ENCODE measurements at places on chromosomes 5 and 9.
A peak's percentile ranks its signal among the peaks of the same experiment; 100 is the strongest.

- peak; percentile 95 for DNase-seq
These were observed 111.9 kb downstream of the NR6A1 start for GRCh38 chr9:124659099-124659659.

GRCh38 chr5:9670371-9670770 lies 40.2 kb upstream of the TAS2R1 start:
- DNase-seq = no peak

- DNase-seq = no peak
These were observed 4.5 kb downstream of the BRD9 start for GRCh38 chr5:887947-888637.

DNA sequence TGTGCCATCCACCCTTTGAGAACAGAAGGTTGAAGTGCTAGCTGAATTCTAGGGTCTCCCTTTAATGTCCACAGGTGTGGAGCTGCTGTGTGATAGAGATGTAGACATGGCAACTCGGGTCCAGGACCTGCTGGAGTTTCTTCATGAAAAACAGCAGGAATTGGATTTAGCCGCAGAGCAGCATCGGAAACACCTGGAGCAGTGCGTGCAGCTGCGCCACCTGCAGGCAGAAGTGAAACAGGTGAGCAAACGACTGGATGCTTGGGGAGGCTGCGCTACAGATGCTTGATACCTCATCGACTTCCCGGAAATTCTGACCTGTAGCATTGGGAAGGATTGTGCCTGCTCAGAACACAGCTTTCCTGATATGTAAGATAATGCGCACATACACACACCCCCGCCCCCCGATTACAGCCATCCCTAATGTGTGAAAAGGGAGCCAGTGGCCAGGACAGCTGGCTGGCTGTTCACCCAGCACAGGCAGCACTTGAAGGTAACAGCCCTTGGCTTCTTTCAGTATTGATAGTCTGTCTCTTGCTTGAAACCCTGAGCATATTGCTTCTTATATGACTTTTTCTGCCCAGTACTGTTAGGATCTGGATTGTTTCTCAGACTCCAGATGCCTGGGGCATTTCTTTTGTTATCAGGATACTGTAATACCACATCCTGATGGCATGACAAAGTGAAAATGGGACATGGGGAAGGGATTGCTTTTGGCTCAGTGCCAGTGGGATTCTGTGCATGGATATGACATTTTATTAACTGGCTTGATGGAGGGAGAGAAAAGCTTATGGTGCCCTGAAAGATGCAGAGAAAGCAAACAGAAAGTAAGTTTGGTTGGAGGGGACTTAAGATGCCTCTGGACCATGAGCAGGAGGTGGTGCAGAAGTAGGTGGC lies 216.8 kb upstream of the OTULINL start:
- DNase-seq = peak; percentile 37

DNA sequence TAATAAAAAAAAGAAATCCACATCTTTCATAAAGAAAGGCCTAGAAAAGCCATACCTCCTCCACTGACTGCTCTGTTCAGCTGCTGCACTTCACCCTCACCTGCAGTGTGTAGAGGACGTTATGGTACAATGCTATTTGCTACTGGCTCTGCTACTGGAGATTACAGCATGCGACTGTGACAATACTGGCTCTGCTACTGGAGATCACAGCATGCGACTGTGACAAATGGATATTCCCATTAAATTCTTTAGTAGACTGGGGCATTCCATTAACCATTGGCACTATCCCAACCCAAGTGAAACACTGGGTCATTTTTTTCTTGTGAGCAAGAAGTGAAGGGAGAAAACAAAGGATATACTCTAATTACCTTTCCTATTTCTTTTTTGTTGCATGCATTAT lies 1063.5 kb upstream of the DMAC1 start:
- no peak for DNase-seq

DNA sequence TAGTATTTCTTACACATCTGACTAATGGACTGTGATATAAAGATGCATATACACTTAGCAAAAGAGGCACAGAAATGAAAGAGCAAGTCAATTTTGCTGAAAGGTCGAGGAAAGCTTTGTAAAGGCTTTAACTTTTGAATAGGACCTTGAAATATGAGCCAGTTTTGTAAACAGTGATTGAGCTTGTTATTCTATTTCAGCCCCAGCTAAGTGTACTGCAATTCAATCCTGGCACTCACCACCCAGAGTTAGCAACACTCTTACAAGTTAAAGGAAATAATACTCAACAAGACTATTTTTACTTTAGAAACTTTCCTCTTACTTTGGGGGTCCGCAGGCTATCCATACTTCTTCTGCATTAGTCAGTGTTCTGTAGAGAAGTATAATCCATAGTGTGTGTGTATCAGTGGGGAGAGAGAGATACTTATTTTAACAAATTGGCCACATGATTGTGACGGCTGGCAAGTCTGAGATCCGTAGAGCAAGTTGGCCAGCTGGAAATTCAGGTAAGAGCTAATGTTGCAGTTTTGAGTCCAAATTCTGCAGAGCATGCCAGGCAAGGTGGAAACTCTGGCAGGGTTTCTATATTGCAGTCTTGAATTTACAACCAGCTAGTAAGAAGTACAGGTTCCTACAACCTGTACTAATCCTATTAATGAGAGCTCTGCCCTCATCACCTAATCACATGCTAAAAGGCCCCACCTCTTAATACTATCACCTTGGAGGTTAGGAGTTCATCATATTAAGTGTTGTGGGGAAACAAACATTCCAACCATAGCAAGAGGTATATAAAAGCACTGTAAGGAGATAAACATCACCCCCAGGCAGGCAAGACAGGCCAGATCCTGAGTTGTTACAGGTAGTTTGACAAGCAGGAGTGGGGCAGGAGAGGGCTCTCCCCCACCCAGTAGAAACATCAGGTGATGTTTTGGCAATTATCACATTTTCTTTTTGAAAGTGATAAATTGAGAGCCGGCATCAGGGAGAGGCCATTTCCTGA lies 33.6 kb downstream of the IL7R start:
- DNase-seq = no peak

DNA sequence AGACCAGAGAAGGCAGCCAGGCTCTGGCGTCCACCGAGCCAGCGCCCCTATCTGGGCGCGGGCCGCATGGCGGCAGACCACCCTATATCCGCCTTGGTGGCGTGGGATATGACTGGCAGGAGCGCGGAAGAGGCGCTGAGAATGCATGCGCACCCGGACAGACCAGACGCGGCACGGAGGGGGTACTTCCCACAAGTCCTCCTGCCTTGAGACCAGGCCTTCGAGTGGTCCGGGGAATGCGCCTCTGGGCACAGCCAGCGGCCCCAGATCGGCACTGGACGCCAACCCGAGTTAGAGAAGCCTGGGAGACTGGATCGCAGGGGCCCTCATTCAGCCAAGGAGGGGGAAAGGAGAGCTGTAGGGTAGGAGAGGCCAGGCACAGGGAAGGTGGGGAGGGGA lies 2.5 kb upstream of the LMX1B start:
- no peak for DNase-seq

GRCh38 chr9:104866191-104866590 lies 61.8 kb downstream of the ABCA1 start:
- DNase-seq = peak; percentile 22

DNA sequence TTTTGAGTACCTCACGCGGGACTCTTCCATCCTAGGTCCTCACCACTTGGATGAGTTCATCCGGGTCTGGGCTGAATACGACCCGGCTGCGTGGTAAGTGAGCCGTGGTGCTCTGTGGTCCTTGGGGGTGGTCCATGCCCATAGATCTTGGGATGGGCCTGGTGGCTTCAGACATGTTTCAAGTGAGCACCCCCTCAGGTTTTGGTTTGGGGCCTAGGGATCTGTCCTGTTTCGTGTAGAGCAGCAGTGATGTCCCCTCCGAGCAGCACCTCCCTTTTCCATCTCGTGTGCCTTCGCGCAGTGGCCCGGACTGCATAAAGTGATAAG lies 218.9 kb downstream of the CACNA1B start:
- no peak for DNase-seq

DNA sequence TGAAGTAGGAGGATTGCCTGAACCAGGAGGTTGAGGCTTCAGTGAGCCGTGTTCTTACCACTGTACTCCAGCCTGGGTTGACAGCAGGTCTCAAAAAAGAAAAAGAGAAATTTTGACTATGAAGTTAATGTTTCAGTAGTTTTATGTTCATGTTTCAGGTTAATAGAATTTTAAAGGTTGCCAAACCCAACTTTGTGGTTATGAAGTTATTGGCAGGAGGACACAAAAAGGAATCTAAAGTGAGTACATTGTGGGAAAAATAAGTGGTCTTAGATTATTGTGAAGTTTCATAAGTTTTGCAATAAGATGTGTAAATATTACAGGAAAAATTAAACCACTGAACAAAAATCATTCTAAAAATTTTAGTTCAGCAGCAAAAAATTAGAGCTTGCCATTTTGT lies 78.6 kb downstream of the GOLM1 start:
- DNase-seq = no peak

DNA sequence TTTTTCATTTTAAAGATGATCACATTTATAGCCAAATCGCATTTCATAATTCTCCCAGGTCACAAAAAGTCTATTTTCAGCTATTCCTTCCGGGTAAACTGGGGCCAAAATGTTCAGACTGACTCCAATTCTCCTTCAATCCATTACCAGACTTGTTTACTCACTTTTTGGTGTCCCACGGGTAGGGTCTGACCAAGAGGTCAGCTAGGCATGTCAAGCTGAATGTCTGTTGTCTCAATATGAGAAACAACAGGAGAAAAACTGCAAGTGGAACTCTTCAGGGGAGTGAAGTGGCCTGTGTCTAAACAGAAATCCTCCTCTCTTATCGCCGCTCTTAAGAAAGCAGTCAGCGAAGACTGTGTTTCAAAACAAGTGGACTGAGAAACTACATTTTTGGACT lies 171.3 kb downstream of the APBA1 start:
- DNase-seq = no peak

- DNase-seq = no peak
These were observed 5.1 kb downstream of the RPL12 start for GRCh38 chr9:127445851-127446712.

DNA sequence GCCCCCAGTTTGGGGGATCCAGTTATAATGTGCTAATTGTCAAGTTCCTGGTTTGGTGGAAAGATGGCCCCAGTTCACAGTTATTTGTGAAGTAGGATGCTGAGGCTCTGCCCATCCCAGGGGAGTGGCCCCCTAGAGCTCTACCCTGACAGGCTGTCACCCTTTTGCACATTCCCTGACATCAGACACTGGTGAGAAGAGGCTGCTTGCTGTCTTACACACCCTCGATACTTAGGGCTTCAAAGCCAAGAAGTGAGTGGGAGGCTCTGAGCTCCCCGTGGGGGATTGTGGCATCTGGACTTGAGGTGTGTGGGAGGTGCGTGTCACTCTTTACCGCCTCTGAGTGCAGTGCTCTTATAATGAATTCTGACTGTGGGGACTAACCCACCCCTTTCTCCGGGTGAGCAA lies 168.5 kb downstream of the DOCK2 start:
- no peak for DNase-seq

DNA sequence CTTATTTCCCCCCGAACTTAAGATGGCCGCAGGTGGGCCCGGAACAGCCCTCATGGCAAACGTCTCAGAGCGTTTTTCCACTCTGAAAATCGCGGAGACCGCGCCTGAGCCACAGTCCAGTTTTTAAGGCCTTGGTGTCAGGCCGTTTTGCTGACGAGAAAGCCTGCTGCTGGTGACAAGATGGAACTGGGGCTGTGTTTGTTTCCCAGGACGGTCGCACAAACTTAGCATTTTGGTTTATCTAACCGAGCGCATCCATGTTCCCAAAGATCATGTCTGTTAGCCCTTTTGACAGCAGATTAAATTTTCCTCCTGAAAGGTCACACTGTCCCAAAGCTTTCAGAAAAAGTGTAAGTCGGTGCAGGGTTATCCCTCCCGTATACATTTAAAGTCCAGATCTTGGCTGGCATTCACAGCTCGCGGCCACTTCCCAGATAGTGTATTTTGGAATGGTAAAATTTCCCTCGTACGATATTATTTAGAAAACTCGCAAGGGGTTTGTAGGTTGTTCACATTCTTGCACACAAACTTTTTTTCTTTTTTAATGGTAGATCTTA lies 812 bp downstream of the SREK1 start:
- no peak for DNase-seq

GRCh38 chr9:68505681-68506409 lies 34.8 kb downstream of the TMEM252 start:
- no peak for DNase-seq

GRCh38 chr5:86971034-86971571 lies 296.6 kb upstream of the RASA1 start:
- peak; percentile 39 for DNase-seq

DNA sequence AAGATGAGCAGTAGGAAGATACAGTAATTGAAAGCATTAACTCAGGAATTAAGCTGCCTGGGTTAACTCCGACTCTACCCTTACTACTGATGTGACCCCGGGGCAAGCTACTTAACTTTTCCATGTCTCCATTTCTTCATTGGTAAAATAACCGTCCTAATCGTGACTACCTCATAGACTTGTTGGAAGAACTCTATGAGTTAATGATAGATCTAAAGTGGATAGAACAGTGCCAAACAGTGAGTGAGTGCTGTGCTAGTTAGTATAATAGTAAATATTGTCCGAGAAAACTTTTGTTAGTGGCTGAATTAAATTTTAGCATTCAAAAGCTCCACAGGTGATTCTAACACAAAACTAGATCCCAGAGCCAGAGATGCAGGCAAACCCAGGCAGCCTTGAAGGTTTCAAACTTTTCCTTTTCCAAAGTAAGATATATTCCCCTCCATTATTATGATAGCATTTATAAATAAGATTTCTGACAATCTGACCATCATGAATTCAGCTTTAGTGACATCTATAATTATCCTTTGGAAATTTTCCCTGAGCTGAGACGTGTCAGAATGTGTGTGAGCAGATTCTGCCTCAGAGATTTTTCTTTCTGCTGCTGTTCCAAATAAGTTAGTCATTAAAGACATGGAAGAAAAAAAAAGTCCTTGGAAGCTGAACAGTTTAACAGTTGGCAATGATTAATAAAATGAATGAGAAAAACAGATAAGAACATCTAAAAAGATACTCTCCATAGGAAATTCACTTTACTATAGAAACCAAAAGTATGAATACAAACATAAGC lies 369.5 kb downstream of the PRELID2 start:
- DNase-seq = no peak

- no peak for DNase-seq
These were observed 1352.6 kb upstream of the NUDT12 start for GRCh38 chr5:104915226-104915625.

DNA sequence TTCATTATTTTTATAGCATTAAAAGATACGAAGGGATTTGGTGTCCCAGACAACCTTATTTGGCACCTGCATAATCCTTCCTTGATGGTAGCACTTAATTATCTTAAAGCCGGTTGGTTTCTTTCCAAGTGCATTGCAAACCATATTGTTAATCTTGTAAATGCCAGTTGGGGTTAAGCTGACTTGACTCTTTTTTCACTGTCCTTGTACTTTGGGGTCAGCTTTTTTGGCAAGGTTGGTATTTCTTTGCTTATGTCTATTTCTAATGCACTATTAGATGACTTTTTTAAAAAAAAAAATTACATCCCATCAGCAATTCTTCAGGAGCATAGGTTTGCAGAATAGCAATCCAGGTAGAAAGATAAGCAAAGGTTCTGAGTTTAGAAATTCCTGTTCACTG lies 466.8 kb upstream of the TLE4 start:
- DNase-seq = no peak

- DNase-seq = no peak
These were observed 23.0 kb upstream of the LHFPL2 start for GRCh38 chr5:78671609-78672008.

- DNase-seq = no peak
These were observed 44.9 kb upstream of the SYNPO start for GRCh38 chr5:150595466-150596031.

Data from dermis microvascular lymphatic vessel endothelial cell (primary cell).